H9 (cell line): ENCODE measurements at places on chromosomes 2 and 18. TPM values are rescaled to one million over a fixed set of nuclear protein-coding genes. Genes with fewer than 3 reads are reported as not detected.

Gene HOXD11
- not detected in 2 replicates for total RNA-seq

Gene AUP1
- 91.5 and 93.6 TPM in 2 replicates for total RNA-seq

Gene ACOXL
- total RNA-seq: 33.3 and 37.6 TPM in 2 replicates

Gene COL5A2
- total RNA-seq: 10.5 and 13.6 TPM in 2 replicates

Gene NYAP2
- total RNA-seq: not detected in 2 replicates

Gene MROH2A
- not detected in 2 replicates for total RNA-seq
